ENCODE measurements at places on chromosomes 1 and 21. TPM values are rescaled to one million over a fixed set of nuclear protein-coding genes. Genes with fewer than 3 reads are reported as not detected.

The UMODL1 gene
- not detected for total RNA-seq

The CFHR5 gene
- total RNA-seq: not detected

The CELA2A gene
- not detected for total RNA-seq

The SPRR2G gene
- not detected for total RNA-seq

The ANGPTL3 gene
- total RNA-seq: not detected
